Fibroblast of skin of left quadriceps (primary cell): ENCODE measurements at places on chromosomes 12 and 14.
A peak's percentile ranks its signal among the peaks of the same experiment; 100 is the strongest.

GRCh38 chr12:89349814-89350213 is 2.5 kb downstream of the DUSP6 start:
- DNase-seq: no peak

GRCh38 chr12:95970905-95971304 is 25.2 kb downstream of the HAL start:
- no peak for DNase-seq

DNA sequence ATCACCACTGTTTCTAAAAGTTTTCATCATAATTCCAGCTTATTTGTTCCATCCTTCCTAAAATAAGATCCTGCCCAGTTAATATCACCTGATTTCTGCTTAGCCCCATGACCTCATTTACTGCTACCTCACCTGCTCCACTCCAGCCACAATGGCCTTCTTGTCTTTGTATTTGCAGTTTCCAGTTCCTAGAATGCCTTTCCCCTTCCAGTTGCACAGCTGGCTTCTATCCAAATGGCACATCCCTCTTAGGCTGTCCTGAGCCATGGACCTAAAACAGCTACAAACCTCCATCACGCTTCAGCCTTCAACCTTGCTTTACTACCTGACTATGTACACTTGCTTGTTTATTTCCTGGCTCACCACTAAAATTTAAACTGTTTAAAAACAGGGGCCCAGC is 6.5 kb upstream of the LGMN start:
- DNase-seq: no peak

DNA sequence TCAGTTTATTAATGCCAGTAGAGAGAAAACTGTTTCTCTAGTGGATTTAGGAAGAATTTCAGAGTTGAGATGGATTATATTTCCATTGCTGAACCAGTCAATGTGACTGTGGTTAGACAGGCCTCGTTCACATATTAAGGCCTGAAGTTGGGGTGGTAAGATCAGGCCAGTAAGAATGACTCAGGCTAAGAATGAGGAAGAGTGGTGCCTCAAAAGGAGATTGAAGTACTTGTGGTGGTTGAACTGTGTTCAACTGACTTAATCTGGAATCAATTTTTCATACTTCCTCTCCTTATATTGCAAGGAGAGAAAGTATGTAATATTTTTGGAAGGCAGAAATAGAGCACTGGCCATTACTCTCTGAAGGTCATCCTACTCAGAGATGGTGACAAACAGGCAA is 37.8 kb upstream of the ATF7IP start:
- peak; percentile 4 for DNase-seq

GRCh38 chr14:21074398-21075272 is 4.5 kb downstream of the ARHGEF40 start:
- no peak for DNase-seq

- no peak for DNase-seq
Observed at GRCh38 chr12:92039046-92039445, 106.6 kb downstream of the BTG1 start.

DNA sequence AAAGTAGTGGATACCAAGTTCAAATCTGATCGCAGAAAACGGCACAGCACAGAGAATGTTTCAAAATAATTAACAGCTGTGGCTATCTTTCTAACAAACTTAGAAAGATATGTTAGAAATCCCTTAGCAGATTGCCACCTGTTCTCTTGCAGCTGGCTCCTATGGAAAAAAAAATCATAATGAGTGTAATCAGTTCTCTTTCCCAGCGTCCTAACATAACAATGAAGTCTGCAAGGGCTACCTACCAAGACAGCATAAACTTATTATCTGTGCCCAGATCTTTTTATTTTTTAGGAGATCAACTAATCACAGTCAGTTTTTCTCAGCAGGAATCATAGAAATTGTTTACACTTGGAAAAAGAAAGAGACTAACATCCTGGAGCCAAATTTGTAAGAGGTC is 358.6 kb upstream of the FOXG1 start:
- DNase-seq: no peak

- no peak for DNase-seq
Observed at GRCh38 chr12:66962290-66962689, 283.4 kb upstream of the GRIP1 start.

DNA sequence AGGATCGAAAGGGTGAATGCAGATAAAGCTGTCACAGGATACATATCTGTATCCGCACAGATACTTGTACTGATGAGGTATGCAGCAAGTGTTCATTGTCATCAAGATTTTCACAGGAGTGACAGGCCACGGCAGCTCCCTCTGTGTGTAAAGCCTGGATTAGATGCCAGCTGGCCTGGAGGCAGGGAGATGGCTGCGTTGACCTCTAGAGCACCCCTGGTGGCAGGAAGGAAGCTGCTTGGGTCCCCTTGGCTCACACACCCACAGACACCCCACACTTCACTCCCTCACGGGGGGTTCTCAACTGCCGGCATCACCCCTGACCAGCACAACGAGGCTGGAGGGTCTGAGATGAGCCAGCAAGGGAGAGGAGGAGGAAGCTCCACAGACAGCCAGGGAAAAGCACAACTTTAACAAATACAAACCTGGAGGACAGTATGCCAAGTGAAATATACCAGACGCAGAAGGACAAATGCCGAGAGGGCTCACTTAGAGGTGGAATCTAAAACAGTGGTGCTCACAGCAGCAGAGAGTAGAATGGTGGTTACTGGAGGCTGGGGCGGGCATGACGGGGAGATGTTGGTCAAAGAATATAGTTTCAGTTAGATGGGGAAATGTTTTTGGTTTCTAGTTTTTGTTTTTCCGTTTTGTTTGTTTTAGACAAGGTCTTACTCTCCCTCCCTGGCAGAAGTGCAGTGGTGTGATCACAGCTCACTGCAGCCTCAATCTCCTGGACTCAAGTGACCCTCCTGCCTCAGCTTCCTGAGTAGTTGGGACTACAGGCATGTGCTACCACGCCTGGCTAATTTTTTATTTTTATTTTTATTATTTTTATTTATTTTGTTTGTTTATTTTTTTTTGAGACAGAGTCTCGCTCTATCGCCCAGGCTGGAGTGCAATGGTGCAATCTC is 45.7 kb downstream of the TEAD4 start:
- DNase-seq: no peak
